ENCODE measurements at places on chromosomes 11 and 22.

DNA sequence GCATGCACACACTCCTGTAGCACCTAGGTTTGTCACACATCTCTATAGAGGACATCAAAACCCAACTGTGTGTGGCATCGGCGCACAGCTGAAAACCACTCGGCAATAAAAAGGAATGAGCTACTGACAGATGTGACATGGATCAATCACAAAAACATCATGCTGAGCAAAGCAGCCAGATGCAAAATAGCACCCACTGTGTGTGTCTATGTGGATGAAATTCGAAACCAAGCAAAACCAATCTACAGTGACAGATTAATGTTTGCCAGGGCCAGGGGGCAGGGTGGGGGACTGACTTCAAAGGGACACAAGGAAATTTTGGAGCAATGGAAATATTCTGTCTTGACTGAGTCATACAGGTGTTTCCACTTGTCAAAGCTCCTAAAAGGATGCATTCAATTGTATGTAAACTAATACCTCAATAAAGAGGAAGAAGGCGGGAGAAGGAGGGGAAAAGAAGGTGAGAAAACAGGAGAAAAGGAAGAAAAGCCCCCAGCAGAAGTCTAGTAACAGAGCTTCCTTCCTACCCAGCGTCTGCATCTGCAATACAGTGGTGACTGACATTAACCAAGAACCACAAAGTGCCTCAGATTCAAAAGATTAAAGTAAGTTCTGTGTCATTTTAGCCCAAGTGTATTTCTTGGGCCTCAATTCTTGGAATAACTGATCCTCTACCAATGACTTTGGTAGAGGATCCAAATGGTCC is 49.8 kb downstream of the PACSIN2 start:
- DNase-seq: no peak

DNA sequence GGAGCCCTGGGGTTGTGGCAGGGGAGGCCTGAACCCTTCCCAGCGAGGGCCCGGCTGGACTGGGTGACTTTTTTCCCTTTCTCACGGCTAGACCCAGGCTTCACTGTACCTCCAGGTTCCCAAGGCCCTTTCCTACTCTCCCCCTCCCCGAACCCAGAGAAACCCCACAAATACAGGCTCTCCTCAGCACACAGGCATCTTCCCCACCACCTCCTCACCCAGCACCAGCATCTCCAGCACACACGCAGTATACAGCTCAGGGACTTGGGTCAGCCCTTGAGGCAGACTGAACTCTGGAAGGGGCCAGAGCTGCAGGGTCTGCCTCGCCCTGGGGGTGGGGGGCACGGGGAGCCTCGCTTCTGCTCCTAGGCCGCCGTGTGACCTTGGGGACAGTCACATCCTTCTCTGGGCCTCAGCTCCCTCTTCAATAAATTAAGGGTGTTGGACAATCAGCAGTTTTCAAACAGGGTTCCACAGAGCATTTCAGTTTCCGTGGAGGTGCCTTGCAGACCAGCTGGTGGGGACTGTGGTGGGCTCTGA is 4.5 kb downstream of the TMPRSS13 start:
- no peak for DNase-seq

DNA sequence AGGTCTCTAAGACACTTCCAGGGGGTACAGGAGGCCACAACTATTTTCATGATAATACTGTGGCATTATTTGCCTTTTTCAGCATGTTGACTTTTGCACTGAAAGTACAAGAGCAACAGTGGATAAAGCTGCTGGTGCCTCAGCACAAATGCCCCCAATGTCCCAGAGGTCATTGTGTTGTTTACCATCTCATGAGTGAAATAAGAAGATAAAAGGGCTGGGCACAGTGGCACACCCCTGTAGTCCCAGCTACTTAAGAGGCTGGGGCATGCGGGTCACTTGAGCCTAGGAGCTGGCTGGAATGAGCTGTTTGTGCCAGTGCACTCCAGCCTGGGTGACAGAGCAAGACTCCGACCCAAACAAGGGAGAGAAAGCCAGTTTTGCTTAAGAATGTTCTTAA is 72.6 kb upstream of the RAB1B start:
- no peak for DNase-seq

- DNase-seq: no peak
Observed at GRCh38 chr11:22471385-22471784, 133.2 kb downstream of the SLC17A6 start.

- DNase-seq: no peak
Observed at GRCh38 chr11:35136311-35136710, 2.7 kb upstream of the CD44 start.

DNA sequence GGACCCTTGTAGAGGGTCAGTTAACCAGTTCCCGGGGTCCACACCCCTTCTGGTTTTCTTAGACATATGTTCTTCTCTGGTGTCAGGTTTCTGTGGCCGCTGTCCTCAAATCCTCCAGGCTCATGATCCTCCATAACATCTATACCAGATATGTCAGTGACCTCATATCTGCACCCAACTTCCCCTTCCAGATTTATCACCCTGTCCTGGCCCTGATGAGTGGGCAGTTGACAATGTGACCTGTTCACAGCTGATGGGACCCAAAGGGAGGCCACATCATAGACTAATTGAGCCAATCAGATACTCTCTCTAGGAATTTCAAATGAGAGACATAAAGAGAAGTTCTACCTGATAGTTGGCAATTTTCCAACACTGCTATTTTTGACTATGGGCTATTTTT is 5.1 kb downstream of the DKK3 start:
- no peak for DNase-seq

DNA sequence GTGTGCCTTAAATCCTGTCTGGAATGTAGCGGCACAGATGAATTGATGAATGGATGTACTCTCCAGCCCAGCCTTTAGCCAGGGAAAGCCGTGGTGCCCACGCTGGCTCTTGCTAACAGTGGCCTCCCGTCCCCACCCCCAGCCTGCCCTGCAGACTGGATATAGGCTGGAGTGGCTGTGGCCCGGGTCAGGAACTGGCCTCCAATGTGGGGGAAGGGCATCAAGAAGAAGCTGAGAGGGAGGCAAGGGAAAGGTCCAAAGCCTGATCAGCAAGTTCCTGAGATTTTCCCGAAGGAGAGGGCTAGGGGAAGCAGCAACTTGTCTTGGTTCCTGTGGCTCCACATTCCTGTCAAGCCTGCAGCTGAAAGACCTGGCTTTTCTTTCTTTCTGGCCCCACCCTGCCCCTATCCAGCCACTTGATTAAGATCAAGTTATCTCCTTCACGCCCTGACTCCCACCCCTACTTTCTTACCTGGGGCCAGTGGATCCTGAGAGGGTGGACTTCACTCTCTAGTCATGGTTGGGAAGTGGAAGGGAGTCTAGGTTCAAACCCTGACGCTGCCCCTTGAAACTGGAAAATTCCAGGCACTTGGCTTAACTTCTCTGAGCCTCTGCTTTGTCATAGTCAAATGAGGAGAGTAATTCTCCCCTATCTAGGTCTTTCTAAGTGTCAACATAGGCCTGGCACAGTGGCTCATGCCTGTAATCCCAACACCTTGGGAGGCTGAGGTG is 11.0 kb upstream of the MICALL1 start:
- DNase-seq: no peak

- DNase-seq: no peak
Observed at GRCh38 chr11:285894-286220, 3.1 kb upstream of the PGGHG start.

- no peak for DNase-seq
Observed at GRCh38 chr11:70482529-70482917, 84.2 kb downstream of the CTTN start.

DNA sequence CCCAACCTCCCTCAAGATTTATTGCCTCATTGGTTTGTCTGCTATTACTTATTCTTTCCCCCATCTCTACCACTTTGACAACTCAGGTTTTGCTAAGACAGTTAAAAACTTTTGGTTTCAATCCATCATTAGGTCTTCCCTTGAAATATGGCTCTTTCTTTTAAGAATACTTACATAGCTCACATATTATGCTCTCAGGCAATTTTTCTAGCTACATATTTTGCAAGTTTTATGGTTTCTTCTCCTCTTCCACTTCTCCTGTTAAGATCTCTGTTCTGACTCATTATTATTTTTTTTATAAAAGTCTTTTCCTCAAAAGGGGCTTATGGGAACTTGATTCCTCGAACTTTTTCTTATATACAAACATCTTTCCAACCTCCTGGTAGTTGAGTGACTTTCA is 192.4 kb upstream of the MPPED2 start:
- DNase-seq: no peak

DNA sequence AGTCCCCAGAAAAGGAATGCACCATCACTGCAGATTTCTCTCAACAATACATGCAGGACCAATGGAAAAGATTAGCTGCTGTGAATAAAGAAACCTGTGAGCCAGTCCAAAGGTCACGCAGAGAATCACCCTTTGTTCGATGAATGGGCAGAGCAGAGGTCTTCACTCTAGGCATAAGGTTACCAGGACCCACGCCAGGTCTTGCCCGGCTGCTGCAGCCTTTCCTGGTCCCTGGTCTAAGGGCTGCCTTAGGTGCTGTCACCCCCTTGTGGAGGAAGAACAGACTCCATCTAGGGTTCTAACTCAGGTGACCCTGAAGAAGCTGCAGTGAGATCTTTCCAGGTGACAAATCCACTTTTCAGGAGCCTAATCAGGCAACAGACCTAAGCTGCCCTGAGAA is 29.0 kb upstream of the NAP1L4 start:
- DNase-seq: no peak

- no peak for DNase-seq
Observed at GRCh38 chr11:27896096-27896495, 195.8 kb upstream of the BDNF start.

GRCh38 chr11:12173111-12173510 is 62.7 kb downstream of the MICAL2 start:
- no peak for DNase-seq

DNA sequence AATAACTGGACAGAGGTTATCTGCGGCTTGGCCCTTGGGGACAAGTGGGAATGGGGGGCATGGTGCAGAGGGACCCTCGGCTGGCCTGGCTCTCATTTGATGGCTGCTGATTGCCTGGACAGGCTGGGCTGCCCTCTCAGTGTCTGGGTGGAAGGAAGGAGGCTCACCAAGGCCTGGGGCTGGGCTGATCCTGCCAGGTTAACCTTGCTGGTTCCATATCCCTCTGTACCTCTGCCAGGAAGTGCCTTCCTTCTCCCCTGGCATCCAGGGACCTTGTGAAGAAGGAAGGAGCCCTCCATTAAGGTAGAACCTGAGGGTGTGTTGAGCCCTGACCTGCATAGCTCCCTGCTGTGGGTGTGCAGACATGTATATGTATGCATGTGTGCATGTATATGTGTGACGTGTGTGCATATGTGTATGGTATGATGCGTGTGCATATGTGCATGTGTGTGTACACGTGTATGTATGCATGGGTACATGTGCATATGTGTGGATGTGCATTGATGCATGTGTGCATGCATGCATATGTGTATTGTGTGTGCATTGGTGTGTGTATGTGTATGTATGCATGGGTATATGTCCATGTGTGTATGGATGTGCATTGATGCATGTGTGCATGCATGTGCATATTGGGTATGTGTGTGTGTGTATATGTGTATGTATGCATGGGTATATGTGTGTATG is 433.9 kb downstream of the TBC1D22A start:
- DNase-seq: no peak

GRCh38 chr11:665062-665703 is 28.1 kb downstream of the DRD4 start:
- DNase-seq: no peak

DNA sequence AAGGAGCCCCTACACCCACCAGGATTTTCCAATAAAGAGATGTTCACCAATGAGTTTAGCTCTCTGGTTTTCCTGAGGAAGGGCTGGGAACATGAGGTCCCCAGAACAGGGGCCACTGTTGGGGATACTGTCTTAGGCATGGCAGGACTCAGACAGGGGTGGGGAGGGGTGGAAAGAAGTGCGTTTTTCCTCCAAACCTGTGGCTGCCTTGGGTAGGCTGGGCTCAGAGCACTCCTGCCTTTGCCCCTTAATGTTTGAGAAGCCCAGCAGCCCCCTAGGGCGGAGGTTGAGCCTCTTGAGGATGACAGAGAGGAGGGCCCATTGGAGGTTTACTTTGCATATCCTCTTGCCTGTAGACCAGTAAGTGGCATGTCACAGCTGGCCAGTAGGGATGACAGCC is 10.6 kb downstream of the MTFP1 start:
- no peak for DNase-seq

DNA sequence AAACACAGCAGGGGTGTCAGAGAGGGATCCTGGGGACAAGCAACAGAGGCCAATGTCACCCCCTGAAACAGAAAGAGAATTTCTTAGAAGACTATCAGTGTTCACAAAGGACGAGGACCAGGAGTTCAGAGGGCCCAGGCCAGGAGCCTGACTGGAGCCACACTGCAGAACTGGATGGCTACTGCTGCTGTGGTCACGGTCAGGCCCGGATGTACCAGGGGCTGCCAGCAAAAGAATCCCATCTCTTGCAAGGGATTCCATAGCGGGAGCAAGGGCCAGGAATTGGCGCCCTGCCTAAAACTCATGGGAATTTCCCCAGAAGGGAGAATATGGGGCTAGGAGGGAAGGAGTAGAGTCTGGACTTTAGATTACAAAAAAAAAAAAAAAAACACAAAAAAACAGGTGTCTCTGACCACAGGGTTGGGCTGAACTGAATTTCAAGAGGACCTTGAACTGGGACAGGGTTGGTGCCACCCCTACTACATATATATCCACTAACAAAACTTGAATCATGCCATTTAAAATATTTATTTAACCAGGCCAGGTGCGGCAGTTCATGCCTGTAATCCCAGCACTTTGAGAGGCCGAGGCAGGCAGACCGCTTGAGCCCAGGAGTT is 15.7 kb upstream of the KCTD14 start:
- no peak for DNase-seq

GRCh38 chr22:17724241-17724640 is 50.0 kb downstream of the BID start:
- DNase-seq: no peak

DNA sequence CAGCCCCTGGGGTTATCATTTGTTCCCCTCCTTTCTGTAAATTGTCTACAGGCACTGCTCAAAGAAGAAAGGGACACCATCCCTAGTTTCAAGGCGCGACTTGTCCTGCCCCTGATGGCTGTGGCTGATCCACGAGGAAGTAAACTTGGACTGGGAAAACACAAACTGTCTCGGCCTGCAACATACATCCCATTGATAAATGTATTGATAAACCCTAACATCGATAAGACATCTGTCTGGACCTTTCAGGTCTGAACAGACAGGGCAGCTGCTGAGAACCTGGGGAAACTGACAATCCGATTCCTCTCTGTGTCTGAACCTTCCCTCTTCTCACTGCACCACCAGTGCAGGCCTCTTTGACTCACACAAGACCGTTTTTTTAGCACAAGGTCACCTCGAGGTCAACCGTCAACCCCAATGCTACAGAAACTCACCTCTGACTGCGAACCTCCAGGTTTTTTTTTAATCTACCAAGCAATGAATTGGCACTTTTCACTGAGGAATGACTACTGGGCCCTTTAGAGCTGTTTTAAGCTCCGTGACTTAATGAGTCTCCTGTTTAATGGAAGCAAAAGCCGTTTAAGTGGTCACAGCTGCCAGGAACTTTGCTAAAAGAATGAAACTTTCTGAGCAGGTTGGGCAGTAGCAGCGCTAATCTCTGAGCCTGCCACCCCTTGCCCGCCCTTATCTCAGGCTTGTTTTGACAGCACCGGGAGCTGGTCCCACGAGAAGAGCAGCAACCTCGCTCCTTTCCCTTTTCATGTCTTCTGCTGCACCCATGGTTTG is 203.8 kb upstream of the TMEM45B start:
- DNase-seq: no peak

GRCh38 chr11:15476371-15476917 is 361.7 kb downstream of the INSC start:
- no peak for DNase-seq

- no peak for DNase-seq
Observed at GRCh38 chr11:133790995-133791394, 54.3 kb downstream of the SPATA19 start.

- DNase-seq: no peak
Observed at GRCh38 chr11:645536-645935, 8.5 kb downstream of the DRD4 start.

All from H54 (cell line).